SW480 (cell line): ENCODE measurements at places on chromosomes 5 and 9.

DNA sequence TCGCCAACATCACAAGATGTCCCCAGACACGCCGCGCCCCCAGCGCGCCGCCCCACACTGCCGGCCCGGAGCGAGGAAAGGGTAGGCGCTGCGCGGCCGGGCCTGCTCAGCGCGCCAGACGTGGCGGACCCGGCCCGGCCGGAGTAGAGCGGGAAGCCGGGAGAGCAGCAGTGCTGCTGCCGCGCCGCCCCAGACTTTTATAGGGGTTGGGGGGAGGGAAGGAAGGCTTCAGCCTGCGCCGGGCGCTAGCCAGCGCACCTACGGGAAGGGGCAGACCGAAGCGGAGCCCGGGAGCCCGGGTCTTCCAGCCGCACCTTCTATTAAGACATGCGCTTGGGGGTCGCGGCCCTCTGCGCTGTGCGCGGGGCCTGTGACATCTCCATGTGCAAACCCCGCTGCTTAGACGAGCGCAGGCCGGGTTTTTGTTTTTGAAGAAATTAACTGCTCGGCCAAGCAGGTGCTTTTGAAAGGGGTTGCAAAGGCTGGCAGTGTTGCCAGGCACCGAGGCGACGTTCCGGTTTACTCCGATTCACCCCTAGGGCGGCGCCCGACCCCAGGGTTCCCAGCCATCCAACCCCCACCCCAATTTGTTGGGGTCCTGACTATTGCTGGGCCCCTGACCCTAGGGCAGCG is 353 bp upstream of the PAX5 start:
- peak; percentile 65 for DNase-seq

GRCh38 chr5:158999339-158999738 is 100.4 kb downstream of the EBF1 start:
- DNase-seq, result no peak

DNA sequence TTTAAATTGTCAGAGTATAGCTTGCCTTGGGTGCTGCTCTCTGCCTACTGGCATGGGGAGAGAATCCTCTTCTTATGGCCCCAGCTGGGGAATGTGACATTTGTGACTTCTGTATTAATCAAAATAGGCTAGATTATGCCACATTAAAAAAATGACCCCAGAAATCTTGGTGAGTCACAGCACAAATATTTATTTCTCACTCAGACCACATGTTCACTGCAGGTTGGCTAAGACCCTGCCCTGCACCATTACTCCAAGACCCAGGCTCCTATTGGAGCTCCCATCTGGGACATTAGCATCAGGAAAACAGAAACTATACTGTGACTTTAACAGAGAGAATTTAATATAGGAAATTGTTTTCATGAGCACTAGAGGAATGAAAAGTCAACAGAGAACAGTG is 16.6 kb upstream of the WHRN start:
- no peak for DNase-seq

- no peak for DNase-seq
Measured at GRCh38 chr9:112861155-112861554, 29.5 kb downstream of the SLC46A2 start.

DNA sequence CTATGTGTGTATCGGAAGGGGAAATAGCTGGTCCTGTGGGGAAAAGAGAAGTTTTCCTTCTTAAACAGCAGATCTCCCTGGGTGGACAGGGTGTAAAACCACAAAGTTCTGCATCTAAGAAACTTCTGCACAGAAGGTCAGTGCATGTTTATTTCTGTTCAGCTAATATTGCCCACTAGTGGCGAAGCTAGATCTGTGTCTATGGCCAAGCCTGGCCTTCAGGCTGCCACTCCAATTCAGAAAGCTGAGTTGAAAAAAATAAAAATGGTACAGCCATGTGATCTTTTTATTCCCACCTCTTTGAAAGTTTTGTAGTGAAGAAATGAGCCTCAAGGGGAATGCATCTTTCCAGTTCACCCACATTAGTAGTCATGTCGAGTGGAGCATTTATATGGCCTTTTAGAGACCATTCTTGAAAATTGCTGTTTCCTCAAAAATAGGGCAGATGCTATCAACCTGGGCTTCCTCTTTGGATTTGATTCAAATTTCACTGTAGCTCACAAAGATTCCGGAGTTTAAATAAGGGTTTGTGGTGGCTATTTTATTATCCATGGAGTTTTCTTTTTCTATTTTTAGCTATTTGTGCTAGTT is 488.0 kb downstream of the PRELID2 start:
- peak; percentile 25 for DNase-seq

DNA sequence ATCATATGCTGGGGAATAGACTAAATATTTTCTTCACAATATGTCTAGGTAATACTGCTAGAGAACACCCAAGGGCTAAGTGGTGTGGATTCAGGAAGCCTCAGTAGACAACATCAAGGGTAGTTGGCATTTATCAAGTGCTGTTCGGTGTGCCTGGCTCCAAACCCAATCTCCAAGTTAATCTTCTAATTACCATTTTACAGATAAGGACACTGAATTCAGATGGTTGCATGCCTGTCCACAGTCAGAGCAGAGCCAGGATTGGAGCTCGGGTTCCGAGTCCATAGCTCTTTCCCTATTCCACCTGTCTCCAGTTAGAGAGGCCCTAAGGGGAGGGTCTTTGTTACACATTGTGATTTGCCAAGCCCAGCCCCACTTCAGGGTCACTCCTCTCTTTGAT is 58.2 kb downstream of the FGF18 start:
- DNase-seq, result no peak

- no peak for DNase-seq
Measured at GRCh38 chr9:93962017-93962416, 6.9 kb upstream of the BARX1 start.

GRCh38 chr5:37055383-37055990 is 178.9 kb downstream of the NIPBL start:
- no peak for DNase-seq

DNA sequence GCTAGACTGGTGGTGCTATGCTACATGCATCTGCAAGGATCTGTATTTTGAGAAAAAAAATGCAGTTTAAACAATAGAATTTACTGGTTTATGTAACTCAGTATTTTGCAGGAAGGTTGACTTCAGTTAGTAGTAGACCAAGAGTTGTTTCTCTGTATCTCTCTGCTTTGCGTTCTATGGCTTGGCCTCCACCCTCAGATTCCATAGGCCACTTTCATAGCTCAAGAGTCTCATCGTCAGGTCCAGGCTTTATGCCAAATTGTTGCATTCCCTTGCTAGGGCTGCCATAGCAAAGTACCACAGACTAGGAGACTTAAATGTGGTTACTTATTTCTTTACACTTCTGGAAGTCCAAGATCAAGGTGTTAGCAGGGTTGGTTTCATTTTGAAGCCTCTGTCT is 48.1 kb upstream of the RORB start:
- DNase-seq, result no peak

DNA sequence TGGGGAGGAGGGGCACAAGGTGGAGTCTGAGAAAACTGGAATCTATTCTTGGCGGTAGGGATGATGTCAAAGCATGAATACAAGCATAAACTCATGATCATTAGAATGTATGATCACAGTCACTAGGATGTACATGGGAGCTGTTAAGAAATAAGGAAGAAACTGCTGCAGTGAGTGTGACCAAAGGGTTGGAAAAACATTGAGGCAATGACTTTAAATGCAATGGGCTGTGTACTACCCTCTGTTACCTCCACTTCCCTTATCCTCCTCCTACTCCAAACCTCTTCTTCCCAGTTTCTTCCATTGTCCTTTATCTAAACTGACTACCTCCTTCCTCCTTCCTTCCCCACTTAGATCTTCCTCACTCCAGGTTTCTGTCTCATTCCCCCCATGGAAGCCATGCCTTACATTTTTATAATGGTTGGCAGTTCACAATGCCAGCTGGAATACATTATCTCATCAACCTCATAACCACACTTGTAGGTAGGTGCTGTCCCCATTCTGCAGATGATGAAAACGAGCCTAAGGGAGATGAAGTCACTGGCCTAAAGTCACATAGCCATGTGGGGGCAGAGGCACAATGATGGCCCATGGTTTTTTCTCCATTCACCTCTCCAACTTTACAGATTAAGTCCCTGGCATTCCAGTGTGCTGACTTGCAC is 21.9 kb upstream of the TNFSF15 start:
- DNase-seq, result no peak

- no peak for DNase-seq
Measured at GRCh38 chr9:131657456-131657855, 82.4 kb downstream of the RAPGEF1 start.

- no peak for DNase-seq
Measured at GRCh38 chr9:15361737-15362136, 54.7 kb upstream of the TTC39B start.

- no peak for DNase-seq
Measured at GRCh38 chr9:113558632-113559502, 95.3 kb downstream of the RGS3 start.

GRCh38 chr5:103464835-103465484 is 97.6 kb downstream of the NUDT12 start:
- DNase-seq, result no peak

- no peak for DNase-seq
Measured at GRCh38 chr9:19771446-19771845, 17.4 kb downstream of the SLC24A2 start.

- DNase-seq, result no peak
Measured at GRCh38 chr5:59516161-59516560, 377.4 kb downstream of the PDE4D start.

DNA sequence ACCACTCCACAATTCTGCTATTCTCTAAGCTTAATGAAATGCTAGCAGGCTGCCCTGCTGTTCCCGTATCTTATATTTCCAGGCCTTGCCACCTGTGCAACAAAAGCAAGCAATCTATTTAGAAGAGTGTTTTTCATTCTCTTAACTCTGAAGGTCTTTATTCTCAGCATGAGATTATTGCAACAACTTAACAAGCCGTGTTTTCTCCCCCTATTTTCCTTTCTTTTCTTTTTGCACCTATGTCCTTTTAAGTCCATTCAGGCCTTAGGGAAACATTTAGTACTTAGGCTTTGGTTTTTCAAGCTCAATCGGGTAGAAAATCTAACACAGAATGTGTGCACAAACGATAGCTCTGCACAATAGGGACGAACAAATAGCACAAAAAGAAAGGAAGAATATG is 89.6 kb upstream of the DMRTA1 start:
- DNase-seq, result no peak

GRCh38 chr9:84843175-84843824 is 173.8 kb downstream of the NTRK2 start:
- DNase-seq, result no peak

- no peak for DNase-seq
Measured at GRCh38 chr5:168088410-168089173, 202.9 kb upstream of the WWC1 start.

DNA sequence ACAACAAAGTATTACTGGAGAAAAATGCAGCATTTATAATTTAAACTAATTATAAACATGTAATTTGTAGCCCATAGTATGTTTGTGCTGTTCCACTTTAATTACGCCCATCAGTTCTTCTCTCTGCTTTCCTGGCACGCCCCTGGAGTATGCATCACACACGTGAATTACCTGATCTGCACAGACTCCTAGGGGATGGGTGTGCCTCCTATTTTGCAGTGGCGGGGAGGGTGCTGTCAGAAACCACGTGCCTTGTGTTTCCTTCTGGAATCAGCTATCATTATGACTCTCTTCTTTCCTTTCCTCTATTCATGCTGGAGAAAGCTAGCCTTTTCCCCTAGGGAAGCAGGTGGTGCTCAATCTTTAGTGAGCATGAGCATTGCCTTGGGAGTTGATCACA is 43.3 kb downstream of the RPS23 start:
- DNase-seq, result peak; percentile 9

- DNase-seq, result no peak
Measured at GRCh38 chr9:69675563-69675962, 3.4 kb upstream of the APBA1 start.

GRCh38 chr5:137142346-137142745 is 356.8 kb downstream of the SPOCK1 start:
- DNase-seq, result no peak

DNA sequence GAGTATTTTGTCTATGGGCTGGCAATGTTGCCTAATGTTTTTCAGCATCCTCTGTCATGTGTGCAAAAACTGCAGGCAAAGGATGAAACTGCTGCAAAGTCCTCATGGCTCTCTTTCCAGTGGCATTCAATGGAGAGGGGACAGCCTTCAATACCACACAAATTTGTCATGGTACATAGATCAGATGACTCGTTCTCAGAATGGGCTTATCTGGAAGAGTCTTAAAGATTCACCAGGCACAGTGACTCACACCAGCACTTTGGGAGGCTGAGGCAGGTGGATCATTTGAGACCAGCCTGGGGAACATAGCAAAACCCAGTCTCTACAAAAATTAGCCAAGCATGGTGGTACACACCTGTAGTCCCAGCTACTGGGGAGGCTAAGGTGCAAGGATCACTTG is 5.3 kb downstream of the CDKN2AIPNL start:
- no peak for DNase-seq

- DNase-seq, result no peak
Measured at GRCh38 chr5:135342551-135342875, 56.5 kb downstream of the MACROH2A1 start.
